ENCODE measurements at places on chromosomes 5 and 9. TPM values are rescaled to one million over a fixed set of nuclear protein-coding genes. Genes with fewer than 3 reads are reported as not detected.

C5orf24 gene
- total RNA-seq: 51.7 TPM

NSUN2 gene
- total RNA-seq: 125 TPM

CDKN2A gene
- total RNA-seq: not detected

EPB41L4A gene
- 0.87 TPM for total RNA-seq

FLT4 gene
- total RNA-seq: 0.44 TPM

DMRTA1 gene
- 1.8 TPM for total RNA-seq

ECSCR gene
- total RNA-seq: not detected

PCDHGA4 gene
- 0.69 TPM for total RNA-seq

Measured in Panc1 (cell line).